ENCODE measurements at places on chromosomes 3 and 15. TPM values are rescaled to one million over a fixed set of nuclear protein-coding genes. Genes with fewer than 3 reads are reported as not detected.

DNA sequence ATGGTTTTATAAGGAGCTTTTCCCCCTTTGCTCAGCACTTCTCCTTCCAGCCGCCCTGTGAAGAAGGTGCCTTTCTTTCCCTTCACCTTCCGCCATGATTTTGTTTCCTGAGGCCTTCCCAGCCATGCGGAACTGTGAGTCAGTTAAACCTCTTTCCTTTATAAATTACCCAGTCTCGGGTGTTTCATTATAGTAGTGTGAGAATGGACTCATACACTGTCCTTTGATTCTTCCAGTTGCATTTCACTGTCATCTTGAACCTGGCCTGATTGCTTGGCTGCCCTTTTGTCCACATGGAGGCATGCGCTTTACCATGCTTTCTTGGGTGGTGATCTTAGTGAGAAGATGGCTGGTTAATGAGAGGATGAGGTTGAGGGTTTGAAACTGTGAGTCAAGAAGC lies 23.2 kb downstream of the USP13 start:
- no peaks in the 10 kb centered on the region for H3K36me3 ChIP-seq
- H3K27ac ChIP-seq, result no peak overlapping the region
- no peaks in the 10 kb centered on the region for H3K27me3 ChIP-seq
- DNase-seq, result no peak
- peaks cover 3% of the 10 kb centered on the region for H3K4me1 ChIP-seq

- no peak overlapping the region for H3K27ac ChIP-seq
- H3K27me3 ChIP-seq, result no peaks in the 10 kb centered on the region
- H3K4me3 ChIP-seq, result no peak overlapping the region
- no peak for DNase-seq
These were observed 23.5 kb downstream of the MYH15 start for GRCh38 chr3:108486941-108487340.

The CCNL1 gene
- total RNA-seq, result 105 TPM

The STRA6 gene
- 26.2 TPM for total RNA-seq
